ENCODE measurements at places on chromosomes 5 and 9.

DNA sequence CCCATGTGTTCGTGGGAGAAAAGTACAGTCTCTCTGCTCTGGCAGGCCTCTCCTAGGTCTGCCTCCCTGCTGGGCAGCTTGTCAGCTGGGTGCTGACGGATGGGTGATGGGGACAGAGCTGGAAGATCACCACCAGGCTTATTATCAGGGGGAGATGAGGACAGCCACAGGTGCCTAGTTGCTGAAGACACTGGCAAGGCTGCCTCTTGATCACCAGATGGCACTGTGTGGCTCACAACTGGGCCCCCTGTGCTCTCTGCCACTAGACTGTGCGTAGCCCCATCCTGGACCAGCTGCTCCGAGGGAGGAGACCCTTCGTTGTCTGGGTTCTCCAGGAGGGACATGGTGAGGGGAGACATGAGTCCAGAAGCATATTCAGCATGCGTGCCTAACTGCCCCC lies 73.0 kb downstream of the KIF24 start:
- peak; percentile 41 for DNase-seq

DNA sequence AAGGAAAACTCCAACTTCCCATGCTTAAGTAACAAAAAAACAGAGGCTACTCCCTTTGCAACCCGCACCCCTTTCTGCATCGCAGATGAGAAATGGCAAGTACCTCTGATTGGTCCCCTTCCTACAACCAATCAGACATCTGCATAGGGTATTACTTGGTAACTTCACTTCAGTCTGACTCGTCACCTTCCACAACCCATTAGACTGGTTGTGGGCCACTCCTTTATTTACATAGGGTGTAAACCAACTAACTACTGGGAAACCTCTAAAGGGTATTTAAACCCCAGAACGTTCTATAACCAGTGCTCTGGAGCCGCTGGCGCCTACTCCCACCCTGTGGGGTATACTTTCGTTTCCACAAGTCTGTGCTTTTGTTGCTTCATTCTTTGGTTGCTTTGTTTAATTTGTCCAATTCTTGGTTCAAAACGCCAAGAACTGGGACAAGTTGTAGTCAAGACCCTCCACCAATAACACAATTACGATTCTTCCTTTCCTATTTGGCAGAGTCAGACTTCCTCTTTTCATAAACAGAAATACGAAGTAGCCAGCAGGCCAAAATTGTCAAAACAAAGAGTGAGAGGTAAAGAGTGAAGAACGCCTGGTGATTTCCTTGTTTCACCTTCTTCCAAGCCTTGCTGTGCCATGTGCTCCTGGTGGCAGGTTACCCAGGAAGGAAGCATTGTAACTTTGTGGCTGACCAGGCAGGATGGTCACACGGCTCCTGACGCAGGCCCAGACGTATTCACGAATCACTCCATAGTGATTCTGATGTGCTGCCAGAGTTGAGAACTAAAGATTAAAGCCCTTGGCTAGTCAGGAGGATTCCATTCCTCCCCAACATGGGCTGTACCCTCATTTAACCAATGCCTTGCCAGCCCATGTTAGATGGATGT lies 477.4 kb downstream of the ARHGEF28 start:
- no peak for DNase-seq

DNA sequence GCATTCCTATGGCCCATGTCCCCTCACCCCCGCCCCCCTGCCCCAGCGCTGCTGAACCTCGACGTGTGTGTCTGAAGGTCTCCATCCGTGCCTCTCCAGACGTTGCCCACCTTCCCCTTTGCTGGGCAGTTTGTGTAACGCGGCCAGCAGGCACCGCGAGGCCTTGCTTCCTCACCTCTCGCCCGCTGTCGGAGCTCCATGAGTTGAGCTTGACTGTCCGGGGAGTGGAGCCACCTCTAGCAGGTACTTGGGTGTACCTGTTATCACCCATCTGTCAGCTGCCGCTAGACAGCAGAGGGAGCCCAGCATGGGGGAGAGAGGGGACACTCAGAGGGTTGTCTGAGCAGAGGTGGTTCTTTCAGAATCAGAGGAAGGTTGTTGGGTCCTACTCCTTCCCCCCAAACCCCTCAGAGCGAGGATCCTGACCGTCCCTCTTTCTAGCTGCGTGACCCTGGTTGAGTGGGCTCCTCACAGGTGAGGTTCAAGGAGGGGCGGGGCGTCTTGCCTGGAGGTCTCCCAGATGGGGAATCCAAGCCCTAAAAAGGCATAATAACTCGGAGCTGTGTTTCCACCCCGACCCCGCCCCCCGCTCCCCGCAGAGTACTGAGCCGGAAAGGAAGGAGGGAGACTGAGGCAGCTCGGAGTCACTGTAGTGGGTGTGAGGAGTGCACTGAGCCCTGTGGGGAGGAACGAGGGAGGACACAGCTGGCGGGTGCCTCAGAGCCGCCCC lies 184.7 kb downstream of the C9orf50 start:
- no peak for DNase-seq

- no peak for DNase-seq
Observed at GRCh38 chr5:121408778-121409177, 442.9 kb upstream of the FTMT start.

GRCh38 chr5:149942199-149942598 lies 2.4 kb downstream of the PDE6A start:
- no peak for DNase-seq

DNA sequence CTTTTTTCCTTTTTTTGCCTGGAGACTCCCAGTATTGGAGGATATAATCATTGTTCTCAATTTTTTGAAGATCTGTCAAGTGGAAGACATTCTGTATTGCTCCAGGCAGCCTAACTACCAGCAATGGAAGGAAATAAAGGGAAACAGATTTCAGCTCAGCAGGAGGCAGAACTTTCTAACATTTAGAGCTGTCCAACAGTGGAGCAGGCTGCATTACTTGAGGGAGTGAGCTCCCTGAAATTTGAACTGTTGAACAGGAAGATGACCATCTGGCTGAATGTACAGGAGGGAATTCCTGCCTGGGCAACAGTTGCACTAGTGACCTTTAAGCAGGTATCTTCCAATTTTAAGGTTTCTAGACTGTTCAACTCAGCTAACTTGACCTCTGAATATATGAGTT lies 1.1 kb upstream of the GAPVD1 start:
- peak; percentile 90 for DNase-seq

DNA sequence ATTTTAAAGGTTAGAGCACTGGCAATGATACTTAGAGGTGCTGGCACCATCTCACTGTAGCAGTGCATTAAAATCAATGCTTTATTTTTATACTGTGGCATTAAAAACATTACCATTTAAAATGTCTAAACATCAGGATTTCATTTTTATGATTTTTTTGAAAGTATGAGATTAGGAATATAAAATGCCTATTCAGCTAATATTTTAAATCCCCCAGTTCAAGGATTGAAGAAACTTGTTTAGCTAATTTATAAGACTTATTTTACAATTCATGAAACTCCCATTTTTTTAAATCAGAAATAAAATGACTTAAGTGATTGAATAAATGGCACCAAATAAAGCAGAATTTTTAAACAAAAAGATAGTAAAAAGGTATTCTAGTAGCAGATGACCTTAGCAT lies 625.6 kb downstream of the RAB3C start:
- no peak for DNase-seq

- DNase-seq: no peak
Observed at GRCh38 chr9:95130484-95130883, 187.0 kb downstream of the FANCC start.

DNA sequence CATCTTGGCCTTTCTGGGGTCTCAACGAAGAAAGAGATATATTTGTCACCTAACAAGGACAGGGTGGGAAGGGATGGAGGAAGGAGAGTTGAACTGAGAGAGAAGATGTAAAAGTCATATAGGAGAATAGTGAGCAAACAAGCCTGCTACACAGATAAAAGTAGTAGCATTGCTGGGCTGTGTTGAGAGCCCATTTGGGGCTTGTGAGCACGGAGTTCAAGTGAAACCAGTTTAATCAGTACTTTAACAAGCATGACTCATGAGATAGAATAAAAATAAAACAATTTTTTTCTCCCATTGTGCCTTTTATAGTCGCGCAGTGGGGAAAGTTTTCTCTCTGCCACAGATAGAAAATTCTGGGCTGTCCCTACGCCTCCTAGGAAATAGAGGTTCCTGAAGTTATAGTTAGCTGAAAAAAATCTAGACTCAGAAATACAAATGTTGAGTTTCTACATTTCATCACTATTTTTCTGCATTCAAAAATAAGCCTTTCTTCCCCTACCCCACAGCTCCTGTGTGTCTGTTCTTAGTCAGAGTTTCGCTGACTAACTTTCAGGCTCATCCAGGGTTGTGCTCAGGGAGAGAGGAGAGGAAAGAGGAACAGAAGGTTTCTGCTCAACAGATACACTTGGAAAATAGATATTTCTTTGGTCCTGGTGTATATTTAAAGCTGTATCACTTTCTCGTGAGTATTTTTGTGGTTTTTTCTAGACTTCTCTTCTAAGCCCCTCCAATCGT lies 395.8 kb upstream of the ADAMTSL1 start:
- no peak for DNase-seq

GRCh38 chr9:129164246-129164930 lies 13.7 kb downstream of the IER5L start:
- DNase-seq: no peak

DNA sequence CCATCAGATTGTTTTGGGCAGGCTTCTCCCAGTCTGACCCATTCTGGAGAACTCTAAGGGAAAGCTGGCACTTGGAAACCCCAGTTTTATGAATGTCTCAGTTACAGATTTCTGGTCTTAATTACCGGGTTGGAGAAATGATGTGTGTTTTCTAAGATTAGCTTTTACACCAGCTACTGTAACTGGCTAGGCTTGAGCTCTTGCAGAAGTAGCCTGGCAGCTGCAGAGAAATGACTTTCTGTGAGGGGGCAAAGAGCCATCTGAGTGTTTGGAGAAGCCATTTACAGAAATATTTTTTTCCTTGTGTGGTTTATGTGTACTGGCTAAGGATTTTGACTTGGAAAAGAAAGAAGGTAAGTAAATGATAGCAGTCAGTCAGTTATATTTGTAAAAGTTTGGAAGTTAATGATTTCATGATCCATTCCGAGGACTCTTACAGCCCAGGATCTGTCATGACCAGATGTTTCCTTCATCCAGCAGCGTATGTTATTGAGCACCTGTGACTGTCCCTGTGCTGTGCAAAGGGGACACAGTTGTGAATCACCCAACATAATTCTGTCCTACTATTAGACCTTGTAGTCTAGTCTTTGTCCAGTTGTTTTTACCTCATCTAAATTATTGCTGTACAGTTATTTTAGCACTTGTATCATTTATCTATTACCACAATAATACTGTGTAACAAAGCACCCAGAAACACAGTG lies 53.7 kb upstream of the GDNF start:
- DNase-seq: peak; percentile 56

DNA sequence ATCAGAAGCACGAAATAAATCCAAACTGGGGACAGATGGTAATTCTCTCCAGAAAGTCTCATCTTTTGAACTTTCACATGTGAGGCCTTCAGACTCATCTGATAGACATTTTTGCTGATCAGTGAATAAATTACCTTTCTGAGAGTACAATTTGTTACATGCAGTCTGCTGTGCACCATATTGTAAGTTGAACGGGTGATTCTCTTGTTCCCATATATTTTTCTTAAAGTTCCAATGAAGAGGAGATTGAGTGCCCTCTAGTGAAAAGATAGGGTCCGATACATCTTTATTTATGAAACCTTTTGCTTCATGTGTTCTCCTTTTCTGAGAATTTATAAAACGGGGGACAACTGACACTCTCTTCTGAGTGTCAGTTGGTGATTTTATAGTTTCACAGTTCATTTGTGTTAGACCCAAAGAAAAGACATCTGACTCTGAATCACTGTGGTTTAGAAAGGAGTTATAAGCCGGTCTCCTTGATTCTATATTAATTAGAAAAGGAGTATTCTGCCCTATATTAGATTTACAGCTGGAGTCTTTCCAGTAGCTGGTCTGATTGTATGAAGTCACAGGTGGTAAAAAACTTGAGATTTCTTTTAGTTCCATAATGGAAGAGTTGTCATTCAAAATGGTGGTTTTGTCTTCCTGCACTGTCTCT lies 30.4 kb downstream of the GNG10 start:
- DNase-seq: no peak

- no peak for DNase-seq
Observed at GRCh38 chr5:172901788-172902496, 57.3 kb upstream of the RPL26L1 start.

DNA sequence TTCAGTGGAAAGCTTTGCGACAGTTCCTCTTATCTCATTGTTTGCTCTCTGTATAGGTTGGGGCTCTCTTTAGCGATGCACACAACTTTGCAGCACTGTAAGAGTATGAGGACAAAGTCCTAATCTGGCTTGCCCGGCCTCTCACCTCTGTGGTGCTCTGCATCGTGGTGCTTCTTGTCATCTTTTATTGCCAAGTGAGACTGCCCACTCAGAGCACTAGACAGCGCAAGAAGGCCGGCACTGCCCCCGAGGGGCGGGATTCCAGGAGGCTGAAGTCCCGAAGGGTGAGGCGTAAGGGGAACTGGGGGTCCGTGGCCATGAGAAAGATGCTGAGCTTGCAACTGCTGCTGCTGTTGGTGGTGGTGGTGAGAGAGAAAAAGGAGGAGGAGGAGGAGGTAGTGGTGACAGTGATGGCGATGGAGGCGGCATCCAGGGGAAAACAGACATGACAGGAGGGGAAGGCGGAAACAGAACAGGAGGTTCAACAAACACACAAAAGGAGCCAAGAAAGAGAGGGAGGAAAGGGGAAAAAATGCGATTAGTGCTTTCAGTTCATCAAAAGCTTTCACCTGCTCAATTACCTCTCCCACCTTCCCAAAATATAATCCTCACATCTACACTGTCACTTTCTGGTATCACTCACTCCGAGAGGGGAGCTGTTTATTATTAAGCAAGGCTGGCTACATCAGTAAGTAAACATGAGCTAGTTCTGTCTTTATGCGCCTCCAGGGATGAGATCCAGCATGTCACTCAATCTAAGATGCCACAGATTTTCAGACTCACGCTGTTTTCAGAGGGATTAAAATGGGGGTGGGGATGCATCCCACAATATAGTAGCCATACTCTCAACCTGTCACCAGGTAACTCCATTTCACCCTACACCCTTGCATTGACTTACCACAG lies 55.1 kb downstream of the TLE1 start:
- no peak for DNase-seq

DNA sequence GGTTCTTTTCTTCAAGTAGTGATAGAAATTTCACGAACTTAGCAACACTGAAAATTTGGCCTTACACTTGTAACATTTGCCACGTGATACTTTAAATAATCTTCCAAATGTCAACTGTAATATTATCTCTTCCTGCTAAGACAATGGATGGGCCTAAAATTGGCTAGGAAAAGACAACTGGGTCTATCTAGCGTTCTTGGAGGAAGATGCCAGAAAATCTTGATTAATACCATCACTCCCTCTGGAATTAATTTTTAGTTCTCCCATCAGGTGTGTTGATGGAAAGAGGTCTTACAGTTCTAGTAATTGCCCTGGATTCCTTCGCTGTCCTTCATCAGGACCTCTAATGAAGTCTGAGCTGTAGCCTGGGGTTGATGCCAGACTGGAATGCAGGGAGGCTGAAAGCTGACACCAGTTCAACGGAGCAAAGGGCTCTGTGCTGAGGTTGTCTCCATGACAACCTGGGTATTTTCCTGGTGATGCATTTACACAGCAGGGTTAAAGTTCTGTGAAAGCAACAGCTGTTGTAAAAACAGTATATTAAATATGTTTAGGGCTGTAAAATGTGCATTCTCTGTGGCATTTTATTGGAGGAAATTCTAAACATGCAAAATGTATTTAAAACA lies 92.3 kb downstream of the GAS1 start:
- peak; percentile 67 for DNase-seq

All from NCI-H524 (cell line).